ENCODE measurements at places on chromosomes 16 and 17. TPM values are rescaled to one million over a fixed set of nuclear protein-coding genes. Genes with fewer than 3 reads are reported as not detected.

CD68 gene
- polyA plus RNA-seq: 6.5 TPM

DNA sequence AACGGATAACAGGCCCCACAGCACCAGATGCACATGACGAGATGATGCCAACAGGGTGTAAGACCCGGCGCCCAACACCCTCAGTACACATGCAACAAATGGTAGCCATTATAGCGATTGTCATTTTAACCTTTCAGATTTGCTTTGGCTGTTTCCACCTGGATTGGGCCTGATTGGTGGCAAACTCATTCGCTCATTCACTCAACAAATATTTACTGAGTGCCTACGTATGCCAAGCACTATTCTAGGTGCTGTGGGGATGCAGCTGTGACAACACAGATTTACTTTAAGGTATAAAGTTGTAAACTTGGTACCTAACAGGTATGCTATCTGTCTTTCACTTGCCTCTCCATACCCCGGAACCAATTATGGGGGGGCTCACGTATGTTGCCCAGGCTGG lies 66.8 kb downstream of the SRCIN1 start:
- no peak for DNase-seq

GRCh38 chr17:8314797-8315763 lies 5.0 kb downstream of the ARHGEF15 start:
- no peak for DNase-seq

GRCh38 chr17:65660947-65661346 lies 99.5 kb upstream of the AXIN2 start:
- DNase-seq: no peak

- DNase-seq: no peak
Observed at GRCh38 chr17:7745748-7746470, 28.4 kb downstream of the DNAH2 start.

SEPTIN12 gene
- not detected for polyA plus RNA-seq

DNA sequence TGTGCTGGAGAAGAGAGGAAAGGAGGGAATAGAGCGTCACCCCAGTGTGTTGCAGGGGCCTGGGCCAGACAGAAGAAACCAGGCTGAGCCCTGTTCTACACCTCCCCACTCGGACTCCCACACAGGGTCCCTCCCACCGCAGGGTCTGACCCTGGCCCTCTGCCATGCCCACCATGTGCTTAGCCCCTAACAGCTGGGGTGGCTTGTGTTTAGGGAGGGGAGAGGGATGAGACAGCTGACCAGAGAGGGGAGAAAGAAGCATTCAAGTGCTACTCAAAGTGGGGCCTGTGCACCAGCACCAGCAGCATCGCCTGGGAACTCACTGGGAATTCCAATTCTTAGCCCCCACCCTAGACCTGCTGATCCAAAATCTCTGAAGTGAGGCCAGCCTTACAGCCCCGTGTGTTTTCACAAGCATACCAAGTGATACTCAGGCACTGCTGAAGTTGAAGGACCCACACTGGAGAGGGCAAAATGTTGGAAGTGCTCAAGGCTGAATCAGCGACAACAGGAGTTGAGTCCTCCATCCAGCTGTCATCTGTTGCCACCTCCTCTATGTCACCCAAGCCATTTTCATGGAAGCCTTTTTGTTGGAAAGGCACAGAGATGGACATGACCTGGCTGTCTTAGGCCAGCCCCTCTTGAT lies 47.0 kb downstream of the FZD2 start:
- DNase-seq: no peak
